ENCODE measurements at places on chromosomes 2 and 18.

DNA sequence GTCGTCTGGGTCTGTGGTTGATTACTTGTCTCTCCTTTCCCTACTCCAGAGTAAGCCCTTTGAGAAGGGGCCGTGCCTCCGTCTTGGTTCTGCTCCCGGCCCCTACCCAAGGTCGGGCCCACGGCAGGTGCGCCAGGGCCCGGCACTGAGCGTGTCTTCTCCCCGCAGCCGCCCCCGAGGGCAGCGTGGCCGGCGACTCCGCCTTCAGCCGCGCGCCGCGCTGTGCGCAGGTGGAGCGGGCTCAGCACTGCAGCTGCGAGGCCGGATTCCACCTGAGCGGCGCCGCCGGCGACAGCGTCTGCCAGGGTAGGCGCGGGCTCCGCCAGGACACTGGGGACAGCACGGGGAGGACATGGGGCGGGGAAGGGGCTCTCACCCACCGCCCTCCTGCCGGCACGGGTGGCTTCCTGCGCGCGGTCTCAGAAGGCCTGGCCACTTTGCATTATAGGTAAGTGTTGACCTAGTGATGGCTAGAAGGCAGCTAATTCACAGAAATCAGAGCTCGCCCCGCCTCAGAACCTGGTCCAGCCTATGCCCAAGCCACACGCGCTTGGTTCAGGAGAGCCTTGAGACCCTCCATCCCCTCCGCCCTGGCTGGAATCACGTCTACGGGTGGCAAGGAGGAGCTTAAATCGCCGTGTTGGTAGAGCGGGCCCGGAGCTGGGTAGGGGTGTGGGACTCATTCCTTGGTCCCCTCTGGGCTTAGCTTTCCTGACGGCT is 43.5 kb downstream of the FBLN7 start:
- DNase-seq: peak; percentile 82

DNA sequence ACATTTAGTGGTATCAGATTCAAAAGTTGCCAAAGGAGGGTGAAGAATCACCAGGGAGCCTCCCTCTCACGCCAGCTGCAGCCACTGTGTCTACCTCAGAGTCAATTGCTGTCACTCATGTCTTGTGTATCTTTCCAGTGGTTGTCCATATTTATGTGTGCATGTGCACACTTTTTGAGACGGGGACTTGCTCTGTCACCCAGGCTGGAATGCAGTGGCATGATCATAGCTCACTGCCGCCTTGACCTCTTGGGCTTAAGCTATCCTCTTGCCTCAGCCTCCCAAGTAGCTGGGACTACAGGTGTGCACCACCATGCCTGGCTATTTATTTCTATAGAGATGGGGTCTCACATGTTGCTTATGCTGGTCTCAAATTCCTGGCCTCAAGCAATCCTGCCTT is 4.0 kb downstream of the MOCOS start:
- DNase-seq: no peak

GRCh38 chr2:99481941-99482340 is 7.9 kb downstream of the REV1 start:
- no peak for DNase-seq

DNA sequence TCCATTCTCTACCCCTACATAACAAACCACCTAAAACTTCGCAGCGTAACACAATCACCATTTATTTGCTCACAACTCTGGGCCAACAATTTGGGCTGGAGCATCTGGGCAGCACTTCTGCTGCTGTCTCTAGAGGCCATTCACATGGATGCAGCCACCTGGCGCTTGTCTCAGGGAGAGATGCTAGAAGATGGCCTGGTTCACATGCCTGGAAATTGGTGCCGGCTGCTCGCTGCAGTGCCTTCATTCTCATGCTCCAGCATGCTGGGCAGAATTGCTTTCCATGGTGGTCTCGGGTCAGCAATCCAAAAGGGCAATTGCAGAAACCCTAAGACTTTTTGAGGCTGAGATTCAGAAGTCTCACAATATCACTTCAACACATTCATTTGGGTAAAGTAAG is 157.4 kb downstream of the SUCLG1 start:
- DNase-seq: no peak

GRCh38 chr2:55013936-55014335 is 36.3 kb downstream of the RTN4 start:
- no peak for DNase-seq

DNA sequence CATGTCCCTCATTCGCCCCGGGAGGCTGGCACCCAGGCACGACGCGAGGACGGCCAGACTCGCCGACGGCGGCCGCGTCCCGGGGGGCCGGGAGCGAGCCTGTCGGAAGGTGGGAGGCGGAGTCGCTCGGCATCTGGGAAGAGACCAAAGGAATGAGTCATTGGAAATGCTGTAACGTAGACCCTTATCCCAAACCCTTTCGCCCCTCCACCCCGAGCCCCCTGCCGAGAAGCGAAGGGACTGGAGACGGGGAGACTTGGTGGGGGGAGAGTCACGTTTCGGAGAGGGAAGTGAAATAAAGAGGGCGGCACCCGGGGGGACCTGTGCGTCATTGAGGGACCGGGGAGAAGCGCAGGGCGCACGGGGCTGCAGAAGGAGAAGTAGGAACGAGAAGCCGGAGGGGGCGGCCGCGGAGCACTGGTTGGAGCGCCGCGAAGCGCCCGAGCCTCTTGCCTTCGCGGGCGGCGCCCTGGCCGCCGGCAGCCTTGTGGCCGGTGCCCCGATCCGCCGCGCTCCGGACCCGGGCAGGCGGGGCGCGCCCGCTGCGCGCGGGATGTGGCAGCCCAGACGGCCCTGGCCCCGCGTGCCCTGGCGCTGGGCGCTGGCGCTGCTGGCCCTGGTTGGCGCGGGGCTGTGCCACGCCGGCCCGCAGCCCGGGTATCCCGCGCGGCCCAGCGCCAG is at the start of gene EMILIN2:
EMILIN2 (plus strand) TSS at position 371 of the 681 bp plus-strand sequence; CDS start at position 554, 183 bp downstream.
- DNase-seq: peak; percentile 63

DNA sequence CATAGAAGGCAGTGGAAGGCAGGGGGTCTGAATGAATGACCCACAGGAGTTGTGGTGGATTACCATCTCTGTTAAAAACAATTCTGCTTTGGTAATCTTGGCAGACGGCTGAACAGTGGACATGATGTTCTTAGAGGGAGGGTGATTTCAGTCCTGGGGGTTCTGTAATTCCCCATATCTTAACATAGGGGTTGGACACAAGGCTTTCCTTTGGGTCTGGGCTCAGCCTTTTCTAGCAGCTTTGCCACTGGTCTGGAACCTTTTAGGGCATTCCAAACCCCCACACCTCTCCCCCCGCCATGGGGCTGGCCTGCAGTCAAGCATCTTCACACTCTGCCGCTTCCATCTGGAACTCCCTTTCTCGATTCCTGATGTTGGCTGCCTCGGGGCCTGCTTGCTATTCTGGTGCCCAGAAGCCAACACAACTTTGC is 50.3 kb downstream of the RPL37A start:
- no peak for DNase-seq

GRCh38 chr2:36753706-36754221 is 57.3 kb downstream of the VIT start:
- DNase-seq: no peak

Data from activated T-cell treated with anti-CD3 and anti-CD28 coated beads, Interleukin-2, amount 50 U/mL, for 24 hours (primary cell).